ENCODE measurements at places on chromosomes 12 and 14. TPM values are rescaled to one million over a fixed set of nuclear protein-coding genes. Genes with fewer than 3 reads are reported as not detected.

The CAPZA3 gene
- not detected for total RNA-seq

The DCAF5 gene
- 24.8 TPM for total RNA-seq

The SLCO1B1 gene
- not detected for total RNA-seq

The SYNE2 gene
- total RNA-seq = 139 TPM

The PTCSC3 gene
- not detected for total RNA-seq

The DIO2 gene
- total RNA-seq = 8.6 TPM

The ACOT2 gene
- 31.9 TPM for total RNA-seq

The CTSG gene
- 31.1 TPM for total RNA-seq

The STAC3 gene
- total RNA-seq = 20.2 TPM

The KRT75 gene
- total RNA-seq = 84.8 TPM

The LRP1-AS gene
- total RNA-seq = not detected

The IRAK4 gene
- total RNA-seq = 14.4 TPM

The GCH1 gene
- 3.5 TPM for total RNA-seq

The KRT78 gene
- 13.7 TPM for total RNA-seq

The ZDHHC22 gene
- total RNA-seq = under 0.01 TPM

The HOXC9 gene
- total RNA-seq = 4.0 TPM

The FAM222A gene
- 1.4 TPM for total RNA-seq

The CPNE8 gene
- 7.3 TPM for total RNA-seq

The REP15 gene
- 0.79 TPM for total RNA-seq

The FERMT2 gene
- total RNA-seq = 95.0 TPM

The RNF41 gene
- total RNA-seq = 36.2 TPM

The TAS2R19 gene
- total RNA-seq = 12.6 TPM

The BCL2L2 gene
- 18.7 TPM for total RNA-seq

The SERPINA1 gene
- total RNA-seq = 11.1 TPM

The TESPA1 gene
- 0.30 TPM for total RNA-seq

The CD4 gene
- 9.7 TPM for total RNA-seq

The ABCC9 gene
- total RNA-seq = 46.3 TPM

The VRTN gene
- 0.20 TPM for total RNA-seq

The PRICKLE1 gene
- total RNA-seq = 34.7 TPM

The NAP1L1 gene
- total RNA-seq = 248 TPM

The TAS2R13 gene
- total RNA-seq = 6.2 TPM

The UNC79 gene
- total RNA-seq = 0.39 TPM

The PHETA1 gene
- total RNA-seq = 2.9 TPM

The NOVA1 gene
- 11.5 TPM for total RNA-seq

The CCDC184 gene
- total RNA-seq = 0.30 TPM

The MANSC1 gene
- total RNA-seq = 3.4 TPM

The SRRM4 gene
- total RNA-seq = 0.10 TPM

The CABP1 gene
- 1.3 TPM for total RNA-seq

The TPCN1 gene
- total RNA-seq = 19.0 TPM

The DBX2 gene
- total RNA-seq = 0.10 TPM

The ALDH1L2 gene
- total RNA-seq = 21.9 TPM

The ASB2 gene
- 6.1 TPM for total RNA-seq

The TDP1 gene
- 14.7 TPM for total RNA-seq

The ACOT4 gene
- 1.2 TPM for total RNA-seq

The EFS gene
- total RNA-seq = 24.1 TPM

The SLC16A7 gene
- 74.5 TPM for total RNA-seq

The BEGAIN gene
- total RNA-seq = 1.4 TPM

The UBE3B gene
- total RNA-seq = 28.2 TPM

The KITLG gene
- total RNA-seq = 34.1 TPM

The RGS6 gene
- total RNA-seq = 3.9 TPM

The LETMD1 gene
- total RNA-seq = 55.0 TPM

The FOXA1 gene
- total RNA-seq = 0.59 TPM

The GPR137C gene
- 3.0 TPM for total RNA-seq

The EEA1 gene
- 27.0 TPM for total RNA-seq

The ALKBH2 gene
- 15.4 TPM for total RNA-seq

The NKX2-1 gene
- not detected for total RNA-seq
